A172 (cell line): ENCODE measurements at places on chromosomes 2 and 18. TPM values are rescaled to one million over a fixed set of nuclear protein-coding genes. Genes with fewer than 3 reads are reported as not detected.
A peak's percentile ranks its signal among the peaks of the same experiment; 100 is the strongest.

CYBRD1 gene
- total RNA-seq = 159 and 186 TPM in 2 replicates

DNA sequence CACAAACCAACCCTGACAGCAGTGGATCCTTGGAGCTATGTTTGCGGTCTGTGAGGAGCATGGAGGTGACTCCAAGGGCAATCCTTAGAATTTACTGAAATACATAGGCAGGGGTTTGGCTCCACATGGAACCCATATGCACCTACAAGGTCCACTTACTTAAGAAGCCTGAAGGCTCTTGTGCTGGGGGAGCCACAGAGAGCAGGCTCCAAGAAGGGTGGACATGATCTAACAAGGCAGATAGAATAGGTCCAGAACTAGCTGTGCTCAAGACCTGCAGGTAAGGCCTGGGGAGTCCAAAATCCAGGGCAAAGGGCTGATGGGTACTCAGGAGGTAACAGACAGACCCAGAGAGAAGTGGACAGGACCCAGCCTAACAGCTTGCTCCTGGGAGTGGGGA lies 1.2 kb upstream of the CDK5R2 start:
- DNase-seq = no peak

DSG4 gene
- not detected in 2 replicates for total RNA-seq

DNA sequence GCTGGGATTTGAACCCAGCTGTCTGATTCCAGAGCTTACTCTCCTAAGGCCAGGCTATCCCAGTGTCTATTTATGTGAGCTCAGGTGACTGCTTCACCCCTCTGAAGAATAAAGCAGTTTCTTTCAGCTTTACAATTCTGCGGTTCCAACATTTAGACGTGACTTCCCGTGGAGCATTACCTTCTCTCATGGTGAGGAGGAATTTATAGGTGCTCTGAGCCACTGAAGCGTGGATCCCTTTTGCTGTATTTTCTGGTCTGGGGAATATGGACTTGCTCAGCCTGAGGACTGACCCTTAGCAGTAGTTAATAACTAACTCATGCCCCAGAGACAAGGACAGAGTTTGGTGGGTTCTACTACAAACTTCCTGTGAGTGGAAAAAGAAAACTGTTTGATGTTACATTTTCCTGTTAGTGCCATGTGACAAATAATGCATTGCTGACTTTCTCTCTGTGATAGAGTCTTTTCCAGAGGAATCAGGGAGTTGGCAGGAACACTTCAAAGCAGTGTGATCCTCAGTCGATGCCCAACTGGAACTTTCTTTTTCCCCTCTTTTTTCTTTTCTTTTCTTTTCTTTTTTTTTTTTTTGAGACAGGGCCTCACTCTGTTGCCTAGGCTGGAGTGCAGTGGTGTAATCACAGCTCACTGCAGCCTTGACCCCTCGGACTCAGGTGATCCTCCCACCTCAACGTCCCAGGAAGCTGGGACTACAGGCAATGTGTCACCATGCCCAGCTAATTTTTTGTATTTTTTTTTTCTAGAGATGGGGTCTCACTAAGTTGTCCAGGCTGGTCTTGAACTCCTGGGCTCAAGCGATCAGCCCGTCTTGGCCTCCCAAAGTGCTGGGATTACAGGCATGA lies 21.9 kb downstream of the CASP10 start:
- DNase-seq = no peak

- DNase-seq = no peak
Observed at GRCh38 chr2:10235909-10236550, 66.7 kb upstream of the HPCAL1 start.

RBM44 gene
- total RNA-seq = 0.45 TPM in 1 of 2 replicates, not detected in the other

- DNase-seq = no peak
Observed at GRCh38 chr2:7570247-7570646, 653.0 kb downstream of the RNF144A start.

- no peak for DNase-seq
Observed at GRCh38 chr18:57980573-57981307, 63.3 kb upstream of the NEDD4L start.

GRCh38 chr2:21163213-21163612 lies 39.4 kb downstream of the TDRD15 start:
- DNase-seq = no peak

DNA sequence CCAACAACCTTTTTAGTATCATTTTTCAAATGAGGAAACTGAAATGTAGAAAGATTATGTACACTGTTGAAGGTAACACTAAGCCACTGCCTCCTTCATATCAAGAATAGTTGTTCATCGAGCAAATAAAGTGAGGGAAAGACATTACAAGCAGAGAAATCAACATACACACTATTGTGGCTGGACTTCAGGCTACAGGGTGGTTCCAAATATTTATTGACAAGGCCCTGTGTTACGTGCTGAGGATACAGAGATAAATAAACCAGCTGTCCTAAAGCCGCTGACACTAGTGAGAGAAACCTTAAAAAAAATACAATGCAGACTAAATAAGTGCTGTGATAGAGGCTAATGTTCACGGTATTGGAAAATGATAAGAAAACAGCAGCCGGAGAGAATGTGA lies 1.9 kb upstream of the LNPK start:
- DNase-seq = no peak

- DNase-seq = peak; percentile 78
Observed at GRCh38 chr2:225337183-225337582, 62.3 kb upstream of the NYAP2 start.
